ENCODE measurements at places on chromosomes 3 and 15.

GRCh38 chr3:130688015-130688688 lies 58.5 kb downstream of the PIK3R4 start:
- DNase-seq: no peak

DNA sequence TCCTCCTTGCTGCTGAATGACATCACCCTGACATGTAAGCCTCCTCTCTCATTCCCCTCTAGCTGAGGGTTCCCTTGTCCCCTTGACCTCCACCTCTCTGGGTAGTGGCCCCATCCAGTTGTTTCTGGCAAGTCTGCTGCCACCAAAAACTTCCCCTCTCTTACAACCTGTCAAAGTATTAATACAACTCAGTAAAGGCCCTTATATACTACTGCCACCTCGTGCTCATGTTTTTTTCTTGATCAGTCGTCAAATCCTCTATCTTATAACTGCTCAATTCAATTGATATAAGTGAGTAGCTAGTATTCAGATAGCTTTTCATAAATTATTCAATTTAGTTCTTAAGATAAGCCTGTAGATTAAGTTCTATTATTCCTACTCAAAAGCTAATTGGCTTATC lies 249.6 kb downstream of the MBNL1 start:
- DNase-seq: no peak

DNA sequence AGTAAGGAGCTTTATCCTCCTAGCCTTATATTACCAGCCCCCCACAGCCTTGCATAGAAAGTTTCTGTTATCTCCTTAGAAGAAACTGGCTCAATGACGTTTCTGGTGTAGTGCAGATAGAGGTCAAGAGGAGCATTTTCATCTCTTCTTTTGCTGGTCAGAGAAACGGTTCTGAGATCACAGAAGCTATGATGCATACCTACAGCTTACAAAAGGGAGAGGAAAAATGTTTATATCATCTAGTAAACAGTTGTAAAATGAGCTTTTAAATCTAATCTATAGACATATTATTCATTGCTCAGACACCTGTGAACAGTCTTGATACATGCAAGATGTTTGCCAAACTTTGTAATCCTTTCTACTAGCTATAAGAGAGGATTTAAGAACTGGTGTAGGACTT lies 68.0 kb downstream of the GMPS start:
- DNase-seq: no peak

DNA sequence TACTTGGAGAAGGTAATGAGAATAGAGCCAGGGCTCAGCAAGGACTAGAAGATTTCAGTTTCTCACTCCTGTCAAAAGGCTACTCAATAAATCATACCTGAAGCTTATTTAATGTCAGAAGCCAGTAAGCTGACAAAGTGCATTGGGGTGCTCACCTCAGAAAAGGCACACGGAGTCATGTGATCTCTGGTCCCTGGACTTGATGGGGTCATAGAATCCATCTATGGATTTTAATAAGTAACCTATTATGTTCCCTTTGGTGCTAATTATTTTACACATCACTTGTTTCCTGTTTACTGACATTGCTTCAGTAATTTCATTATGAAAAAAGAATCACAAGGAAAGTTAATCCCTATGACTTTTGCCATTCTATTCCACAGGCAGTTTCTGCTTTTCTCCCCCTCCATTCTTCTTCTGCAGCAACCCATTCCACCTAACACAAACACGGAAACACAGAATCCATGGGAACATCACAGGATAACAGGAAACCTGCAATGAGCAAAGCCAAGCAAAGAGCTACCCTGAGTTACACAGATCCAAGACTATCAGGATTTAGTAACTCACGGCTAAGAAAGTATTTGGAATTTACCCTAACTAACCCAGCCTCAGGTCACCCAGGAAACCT lies 159.6 kb downstream of the MEIS2 start:
- no peak for DNase-seq

- DNase-seq: peak; percentile 68
These were observed 49.9 kb upstream of the FURIN start for GRCh38 chr15:90818251-90819210.

DNA sequence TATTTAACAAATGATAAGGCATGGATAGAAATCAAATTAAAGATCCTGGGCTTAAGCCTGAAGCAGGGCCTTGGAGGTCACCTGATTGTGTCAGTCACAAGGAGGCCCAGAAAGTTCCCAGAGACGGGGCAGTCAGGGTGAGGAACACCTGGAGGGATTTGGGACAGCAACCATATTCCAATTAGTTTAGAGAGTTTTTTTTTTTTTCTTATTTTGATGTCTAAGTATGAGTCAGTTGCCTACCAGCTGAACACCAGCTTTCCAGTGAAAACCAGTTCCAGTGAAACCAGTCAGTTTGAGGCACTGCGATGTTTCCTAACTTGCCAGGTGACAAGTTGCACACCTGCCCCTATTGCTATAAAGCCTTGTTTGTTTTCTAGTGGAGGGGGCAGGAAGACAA lies 350.7 kb upstream of the AZI2 start:
- DNase-seq: no peak

DNA sequence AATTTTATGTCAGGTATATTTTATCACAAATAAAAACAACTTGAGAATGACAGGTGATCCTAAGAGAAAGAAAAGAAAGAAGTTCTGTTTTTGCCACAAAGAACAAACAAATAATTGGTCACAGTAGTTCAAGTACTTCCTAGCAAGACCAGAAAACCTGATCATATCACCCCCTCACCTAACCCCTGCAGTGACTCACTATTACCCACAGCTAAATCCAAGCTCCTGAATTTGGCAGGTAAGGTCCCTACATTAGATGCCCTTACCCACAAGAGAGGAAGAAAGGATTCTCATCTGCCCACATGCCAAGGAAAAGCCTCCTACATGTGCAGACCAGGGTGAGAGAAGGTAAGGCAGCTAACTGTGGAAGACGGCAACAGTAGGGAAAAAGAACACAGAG lies 4.4 kb downstream of the SSUH2 start:
- DNase-seq: no peak

- DNase-seq: no peak
These were observed 149.4 kb downstream of the STAG1 start for GRCh38 chr3:136602818-136603217.

DNA sequence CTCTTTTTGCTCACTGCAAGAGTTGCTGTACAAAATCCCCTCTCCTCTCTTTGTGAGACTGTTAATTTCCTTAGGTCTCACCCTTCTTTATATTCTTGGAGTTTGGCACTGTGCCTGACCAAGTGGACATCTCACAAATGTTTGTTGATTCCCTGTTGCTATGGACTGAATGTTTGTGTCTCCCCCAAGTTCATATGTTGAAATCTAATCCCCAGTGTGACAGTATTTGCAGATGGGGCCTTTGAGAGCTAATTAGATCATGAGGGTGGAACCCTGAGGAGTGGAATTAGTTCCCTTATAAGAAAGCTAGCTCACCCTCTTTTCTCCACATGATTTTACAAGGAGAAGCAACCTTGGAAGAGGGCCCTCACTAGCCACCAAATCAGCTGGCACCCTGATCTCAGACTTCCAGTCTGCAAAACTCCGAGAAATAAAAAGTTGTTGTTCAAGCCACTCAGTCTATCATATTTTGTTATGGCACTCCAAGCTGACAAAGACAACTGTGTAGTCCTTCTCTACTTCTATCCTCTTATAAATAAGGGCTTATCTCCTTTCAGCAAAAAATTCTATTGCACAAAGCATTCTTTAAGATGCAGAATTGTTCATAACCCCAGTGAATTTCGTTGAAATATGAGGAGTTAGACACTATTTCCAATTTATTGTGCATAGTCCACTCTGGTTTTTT lies 65.5 kb upstream of the NPHP3 start:
- no peak for DNase-seq

DNA sequence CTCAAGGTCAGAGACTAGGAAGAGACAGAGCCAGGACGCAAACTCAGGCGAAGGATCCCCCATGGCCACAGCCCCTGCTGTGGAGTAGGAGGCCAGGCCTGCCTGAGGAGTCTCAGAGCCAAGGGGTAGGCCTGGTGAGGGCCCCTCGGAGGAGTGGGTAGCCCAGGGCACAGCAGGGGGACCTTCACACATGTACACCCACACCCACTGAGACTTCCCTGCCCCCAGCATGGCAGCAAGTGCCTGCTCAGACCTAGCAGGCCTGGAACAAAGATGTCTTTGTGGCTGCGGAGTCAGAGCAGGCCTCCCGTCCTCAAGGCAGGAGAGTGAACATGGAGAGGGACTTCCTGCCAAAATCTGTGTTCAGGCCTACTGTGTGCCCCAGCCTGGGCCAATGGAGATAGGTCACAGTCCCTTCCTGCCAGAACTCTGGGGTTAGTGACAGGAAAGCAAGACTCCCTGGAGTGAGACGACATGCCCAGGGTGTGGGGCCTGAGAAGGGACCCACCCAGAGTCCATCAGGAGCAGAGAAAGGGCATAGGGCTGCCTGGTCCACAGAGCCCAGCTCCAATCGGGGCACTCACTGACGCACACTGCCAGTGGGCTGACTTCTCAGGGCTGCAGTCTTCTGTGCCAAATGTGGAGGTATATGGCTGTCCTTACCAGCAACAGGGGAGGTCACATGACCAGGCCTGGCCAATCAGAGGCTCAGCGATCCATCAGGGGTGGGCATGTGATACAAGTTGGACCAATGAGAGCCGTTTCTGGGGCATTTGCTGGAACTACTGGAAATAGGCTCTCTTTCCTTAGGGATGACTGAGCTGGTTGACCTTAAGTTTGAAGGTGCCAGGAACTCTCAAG lies 2.3 kb downstream of the GRIP2 start:
- DNase-seq: no peak

- DNase-seq: no peak
These were observed 54.2 kb upstream of the ARHGEF3 start for GRCh38 chr3:56855856-56856512.

DNA sequence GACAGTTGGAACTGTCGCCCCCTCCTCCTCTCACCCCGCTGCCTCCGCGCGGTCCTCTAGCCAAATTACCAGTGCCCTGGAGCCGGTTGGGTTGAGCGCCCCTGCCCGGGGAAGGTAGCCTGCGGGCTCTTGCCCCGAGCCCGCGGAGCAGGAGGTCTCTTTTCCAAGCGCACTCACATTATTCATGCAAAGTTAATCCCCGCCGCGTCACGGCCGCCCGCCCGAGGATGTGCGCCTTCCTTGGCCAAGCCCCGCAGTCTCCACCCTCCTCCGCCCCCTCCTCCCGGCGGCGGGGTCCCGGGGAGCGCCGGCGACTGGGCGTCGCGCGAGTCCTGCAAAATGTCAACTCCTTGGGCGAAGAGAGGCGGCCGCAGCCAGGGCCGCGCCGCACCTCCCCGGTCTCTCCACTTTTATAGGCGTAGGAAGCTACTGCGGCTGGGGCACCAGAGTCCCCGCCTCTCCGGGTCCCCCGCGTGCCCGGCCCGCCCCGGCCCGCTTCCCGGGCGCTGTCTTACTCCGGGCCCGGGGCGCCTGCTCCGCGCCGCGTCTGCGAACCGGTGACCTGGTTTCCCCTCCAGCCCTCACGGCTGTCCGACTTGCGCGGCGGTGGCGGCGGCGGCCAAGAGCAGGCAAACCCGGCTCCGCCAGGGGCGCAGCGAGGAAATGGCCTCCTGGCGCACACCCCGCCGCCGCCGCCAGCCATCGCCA lies at the start of gene THRB:
TSS of gene THRB (minus strand) at position 233 of the 708 bp plus-strand sequence.
- no peak for DNase-seq

DNA sequence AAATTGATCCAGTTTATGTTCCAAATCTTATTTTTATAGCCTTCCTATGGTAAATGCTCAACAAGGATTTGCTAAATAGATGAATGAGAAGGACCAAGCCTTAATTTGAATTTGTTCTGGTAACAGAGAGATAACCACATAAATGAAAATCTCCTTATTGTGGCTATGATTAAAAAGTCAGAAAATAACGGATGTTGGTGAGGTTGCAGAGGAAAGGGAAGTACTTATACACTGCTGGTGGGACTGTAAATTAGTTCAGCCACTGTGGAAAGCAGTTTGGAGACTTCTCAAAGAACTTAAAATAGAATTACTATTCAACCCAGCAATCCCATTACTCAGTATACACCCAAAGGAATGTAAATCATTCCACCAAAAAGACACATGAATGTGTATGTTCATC lies 26.2 kb downstream of the AAGAB start:
- no peak for DNase-seq

DNA sequence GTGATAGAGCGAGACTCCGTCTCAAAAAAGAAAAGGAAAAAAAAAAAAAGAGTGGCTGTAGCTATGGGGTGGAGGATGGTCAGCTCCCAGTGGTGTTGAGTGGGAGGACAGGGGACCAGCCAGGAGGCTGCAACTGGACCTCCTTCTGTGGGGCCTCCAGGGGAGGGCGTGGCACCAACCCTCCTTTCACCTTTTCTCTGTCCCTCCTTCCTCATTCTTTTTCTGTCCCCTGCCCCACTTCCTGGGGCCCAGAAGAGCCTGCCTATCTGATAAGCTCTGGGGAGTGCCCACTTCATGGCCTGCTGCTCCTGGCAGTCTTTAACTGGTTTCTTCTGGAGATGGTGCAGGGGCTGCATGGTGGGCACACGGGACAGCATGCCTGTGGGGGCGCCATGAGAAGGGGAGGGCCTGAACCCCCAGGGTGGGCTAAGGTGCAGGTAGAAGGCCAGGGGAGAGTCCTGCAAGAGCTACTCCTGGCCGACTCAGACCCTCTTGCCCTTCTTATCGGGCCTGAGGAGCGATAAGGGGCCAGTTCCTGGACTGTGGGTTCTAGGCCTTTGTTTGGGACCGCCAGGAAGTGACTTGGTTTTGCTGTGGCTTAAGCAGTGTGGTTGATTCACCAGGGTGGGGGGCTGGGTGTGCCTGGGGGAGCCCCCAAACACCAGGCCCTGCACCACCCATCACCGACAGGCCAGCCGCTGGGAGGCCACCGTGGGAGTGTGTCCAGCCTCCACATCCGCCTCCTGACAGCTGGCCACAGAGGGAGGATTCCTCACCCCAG lies 49.4 kb upstream of the FLNB start:
- no peak for DNase-seq

DNA sequence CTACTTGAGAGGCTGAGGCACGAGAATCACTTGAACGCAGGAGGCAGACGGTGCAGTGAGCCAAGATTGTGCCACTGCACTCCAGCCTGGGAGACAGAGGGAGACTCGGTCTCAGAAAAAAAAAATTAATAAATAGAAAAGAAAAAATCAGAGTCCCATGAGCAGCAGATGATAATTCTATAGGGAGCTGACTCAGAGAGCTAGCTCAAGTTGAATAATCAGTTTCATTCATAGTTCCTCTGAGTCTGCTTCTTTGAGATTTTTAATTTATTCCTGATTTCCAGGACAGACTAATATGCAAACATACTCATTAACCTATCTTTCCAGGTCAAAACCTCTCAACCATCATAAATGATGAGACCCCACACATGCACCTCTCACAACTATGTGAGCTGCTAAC lies 55.0 kb upstream of the PTX3 start:
- no peak for DNase-seq

- DNase-seq: no peak
These were observed 109.5 kb upstream of the PLXNA1 start for GRCh38 chr3:126873416-126873815.
